ENCODE measurements at places on chromosomes 16 and 17.
A peak's percentile ranks its signal among the peaks of the same experiment; 100 is the strongest.

GRCh38 chr16:22141767-22142166 lies 20.5 kb upstream of the SDR42E2 start:
- no peak for DNase-seq

- peak; percentile 2 for DNase-seq
Observed at GRCh38 chr17:79109584-79109983, 35.0 kb downstream of the ENGASE start.

GRCh38 chr17:50467114-50467854 lies 1.4 kb downstream of the CHAD start:
- no peak for DNase-seq

DNA sequence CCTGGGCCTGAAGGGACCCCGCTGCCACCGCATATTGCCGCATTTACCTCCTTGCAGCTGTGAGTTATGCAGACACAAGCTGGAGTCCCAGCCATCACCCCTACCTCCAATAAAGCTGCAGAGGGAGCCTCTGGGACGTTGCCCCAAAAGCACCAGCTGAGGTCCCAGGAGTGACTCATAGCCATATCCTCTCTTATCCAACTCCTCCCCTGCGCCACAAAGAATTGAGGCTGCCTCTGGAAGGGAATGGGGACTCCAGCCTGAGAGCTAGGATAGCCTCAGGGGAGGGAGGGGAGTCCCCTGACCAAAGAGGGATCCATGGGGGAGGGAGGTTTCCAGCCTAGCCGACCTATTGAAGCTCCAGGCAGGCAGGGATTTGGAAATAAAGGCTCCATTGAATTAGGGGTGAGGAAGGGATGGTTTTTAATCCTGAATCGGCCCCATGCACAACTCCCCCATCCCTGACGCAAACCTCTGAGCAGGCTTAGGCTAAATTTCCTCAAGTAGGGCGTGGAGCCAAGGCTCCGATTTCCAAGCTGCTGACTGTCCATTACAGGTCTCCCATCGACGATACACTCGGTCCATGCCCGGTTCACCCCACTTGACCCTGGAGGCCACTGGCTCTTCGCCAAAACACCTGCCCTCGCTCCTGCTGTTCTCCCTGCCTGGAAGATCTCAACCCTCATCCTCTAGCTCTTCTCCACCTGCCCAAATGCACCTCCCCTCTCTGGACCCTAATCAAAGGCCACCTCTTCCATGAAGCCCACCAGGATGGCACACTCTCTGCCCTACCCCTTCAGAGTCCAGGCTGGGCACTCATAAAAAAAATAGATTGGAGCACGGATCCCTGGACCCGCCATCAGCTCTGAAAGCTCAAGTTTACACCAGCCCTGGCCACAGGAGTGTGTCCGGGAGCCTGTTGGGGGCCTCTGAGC lies 27.5 kb downstream of the PIMREG start:
- peak; percentile 29 for DNase-seq

DNA sequence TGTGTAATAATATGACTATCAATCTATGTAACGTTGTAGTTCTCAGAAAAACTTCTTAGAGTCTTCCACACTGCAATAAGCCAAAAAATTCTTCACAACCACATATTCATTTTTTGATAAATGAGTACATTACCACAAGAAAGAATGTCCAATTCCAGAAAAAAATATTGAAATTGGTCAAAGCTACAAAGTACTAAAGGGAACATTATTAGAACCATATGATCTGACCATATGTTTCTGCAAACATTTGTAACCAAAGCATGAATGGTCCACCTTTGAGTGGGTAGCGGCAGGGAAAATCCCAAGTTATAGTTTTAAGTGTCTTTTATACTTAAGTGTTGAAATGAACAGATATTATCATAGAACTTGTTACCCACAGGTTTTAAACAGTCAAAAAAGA lies 71.7 kb upstream of the NACA2 start:
- DNase-seq = peak; percentile 19
